ENCODE measurements at places on chromosomes 7 and 10.

DNA sequence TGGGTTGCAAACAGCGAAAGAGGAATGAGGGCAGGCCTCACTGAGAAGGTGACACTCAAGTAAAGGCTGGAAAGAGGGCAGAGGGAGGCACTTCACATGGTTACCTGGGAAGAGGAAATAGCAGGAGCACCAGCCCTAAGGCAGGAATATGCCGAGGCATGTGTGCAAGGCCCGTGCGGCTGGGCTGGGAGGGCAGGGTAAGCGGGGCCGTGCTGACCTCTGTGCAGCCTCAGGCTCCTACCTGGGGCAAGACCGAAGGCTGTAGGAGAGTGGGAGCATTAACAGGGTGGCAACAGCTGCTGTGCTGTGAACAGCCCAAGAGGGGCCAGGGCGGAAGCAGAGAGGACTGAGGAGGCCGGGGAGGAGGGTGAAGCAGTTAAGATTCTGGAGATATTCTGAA, 24.0 kb upstream of the SH3PXD2A start:
- no peak for DNase-seq

DNA sequence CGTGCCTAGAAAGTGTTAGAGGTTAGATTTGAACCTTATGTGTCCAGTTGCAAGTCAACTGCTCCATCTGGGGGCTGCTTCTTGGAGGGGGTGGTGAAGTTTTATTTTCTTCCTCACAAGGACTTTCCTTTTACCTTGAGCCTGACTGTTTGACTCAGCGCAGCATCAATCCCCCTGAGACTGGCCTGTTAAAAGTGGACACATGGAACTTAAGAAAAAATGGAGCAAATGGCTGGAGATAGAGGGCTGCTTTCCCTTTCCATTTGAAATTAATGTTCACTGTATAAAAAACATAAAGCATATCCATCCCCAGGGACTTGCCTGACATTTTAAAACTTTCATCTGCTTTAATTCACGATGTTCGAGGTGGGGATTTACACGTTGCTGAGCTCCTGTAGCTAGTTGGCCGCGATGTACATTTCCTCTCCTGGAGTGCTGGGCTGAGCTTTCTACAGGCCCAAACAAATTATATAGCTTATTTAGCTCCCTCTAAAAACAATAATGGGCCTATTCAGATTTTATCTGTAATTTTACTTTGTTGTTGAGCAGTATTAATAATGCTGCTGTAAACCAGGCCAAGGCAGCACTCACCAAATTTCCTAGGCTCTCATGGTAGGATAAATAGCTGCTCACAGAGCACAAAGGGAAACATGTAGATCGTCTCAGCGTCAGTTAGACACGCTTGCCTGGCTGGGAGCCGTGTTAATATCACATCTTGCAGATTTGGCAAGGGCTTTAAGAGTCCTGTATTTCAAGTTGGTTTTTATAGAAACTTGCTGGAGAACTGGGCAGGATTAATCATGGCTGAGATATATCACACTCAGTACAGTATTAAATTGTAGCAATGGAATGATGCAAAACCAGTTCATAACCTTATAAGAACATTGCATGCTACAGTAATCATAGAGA, 251.5 kb downstream of the LRMDA start:
- peak; percentile 59 for DNase-seq

- no peak for DNase-seq
These were observed 157.7 kb downstream of the PRKAG2 start for GRCh38 chr7:151719031-151719896.

GRCh38 chr10:127193125-127193524, 3.3 kb downstream of the INSYN2A start:
- DNase-seq: no peak

DNA sequence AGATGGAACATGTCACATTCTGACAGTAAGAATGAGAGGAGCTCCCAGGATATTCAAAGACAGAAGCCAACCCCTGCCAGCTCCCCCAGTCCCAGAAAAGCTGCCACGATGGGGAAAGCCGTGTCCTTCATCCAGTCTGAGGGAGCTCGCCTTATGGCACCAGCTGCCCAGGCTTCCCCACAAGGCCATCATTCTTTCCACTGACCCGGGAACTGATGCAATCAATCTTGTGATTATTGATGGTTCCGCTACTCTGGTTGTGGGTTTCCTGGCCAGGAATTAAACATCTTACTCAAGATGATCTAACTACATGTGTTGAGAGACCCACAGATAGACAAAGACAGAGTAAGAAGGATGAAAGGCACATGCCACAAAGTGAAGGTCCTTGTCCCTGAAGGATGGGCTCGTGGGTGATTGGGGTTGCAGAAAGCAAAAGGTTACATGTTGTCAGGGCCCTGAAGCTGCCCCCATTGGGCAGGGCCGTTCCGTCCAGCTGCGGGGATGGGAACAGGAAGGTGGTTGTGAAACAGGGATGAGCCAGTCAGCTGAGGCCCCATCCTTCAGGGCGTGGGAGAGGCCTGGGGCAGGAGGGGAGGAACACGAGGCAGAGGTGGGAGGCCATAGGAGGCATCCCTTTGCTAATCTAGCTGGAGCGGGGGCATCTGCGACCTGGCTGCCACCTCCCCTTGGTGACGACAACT, 127.6 kb downstream of the OAT start:
- no peak for DNase-seq

DNA sequence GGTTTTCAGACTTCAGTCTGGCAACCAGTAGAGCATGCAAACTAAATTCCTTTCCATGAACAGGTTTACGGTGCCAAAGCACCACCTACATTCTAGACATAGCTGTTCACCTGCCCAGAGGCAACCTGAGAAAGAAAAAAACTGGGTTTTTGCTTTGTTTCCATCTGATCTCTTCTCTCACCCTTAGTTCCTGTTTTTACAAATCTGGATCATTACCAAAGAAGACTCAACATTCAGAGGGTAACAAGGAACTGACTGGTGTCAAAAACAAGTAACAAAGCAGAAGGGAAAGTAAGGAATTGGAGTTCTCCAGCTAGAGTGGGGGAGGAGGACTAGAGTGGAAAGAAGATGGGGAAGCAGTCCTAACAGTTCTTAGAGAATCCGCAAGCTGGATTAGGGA, 36.4 kb downstream of the CPVL start:
- DNase-seq: no peak

DNA sequence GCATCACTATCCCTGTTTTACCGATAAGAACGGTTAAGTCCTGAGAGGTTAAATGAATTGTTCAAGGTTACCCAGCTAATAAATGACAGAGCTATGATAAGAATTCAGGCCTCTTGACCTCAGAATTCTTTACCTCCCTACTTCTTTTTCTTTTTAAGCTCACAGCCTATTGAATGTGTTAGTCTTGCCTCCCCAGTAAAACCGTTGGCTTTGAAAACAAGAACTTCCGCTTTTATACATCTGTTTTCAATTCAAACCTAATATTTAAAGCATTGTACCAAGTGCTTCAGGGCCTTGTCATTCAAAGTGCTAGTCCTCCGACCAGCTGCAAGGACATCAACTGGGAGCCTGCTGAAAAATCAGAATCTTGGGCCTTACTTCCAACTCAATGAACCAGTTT, 15.6 kb downstream of the SEC31B start:
- no peak for DNase-seq

GRCh38 chr10:93542358-93542791, 24.1 kb upstream of the FFAR4 start:
- DNase-seq: no peak

GRCh38 chr7:117479225-117480054, at the start of gene CFTR:
Gene CFTR (plus strand): TSS chr7:117480025. CDS start chr7:117480095, 70 bp downstream.
- peak; percentile 66 for DNase-seq

DNA sequence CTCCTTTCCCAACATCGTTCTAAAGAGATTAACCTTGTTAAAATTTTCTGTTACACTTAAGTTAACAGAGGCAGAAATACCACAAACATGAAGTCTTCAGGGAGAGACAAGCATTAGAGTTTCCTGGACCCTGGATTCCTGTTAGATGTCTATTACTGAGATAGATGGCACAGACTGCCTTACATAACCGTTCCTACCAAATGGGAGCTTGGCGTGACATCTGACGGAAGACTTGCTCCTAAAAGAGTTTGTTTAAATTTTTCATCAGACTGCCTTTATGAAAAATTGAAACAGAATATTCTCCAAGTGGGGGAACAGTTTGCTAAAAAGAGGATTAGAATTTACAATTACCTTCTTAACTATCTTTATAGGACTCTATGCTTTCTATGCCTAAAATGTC, 22.7 kb downstream of the ANK3 start:
- no peak for DNase-seq

GRCh38 chr7:12481722-12482121, 78.1 kb upstream of the VWDE start:
- DNase-seq: no peak

GRCh38 chr7:49014870-49015269, 90.5 kb downstream of the CDC14C start:
- DNase-seq: no peak

DNA sequence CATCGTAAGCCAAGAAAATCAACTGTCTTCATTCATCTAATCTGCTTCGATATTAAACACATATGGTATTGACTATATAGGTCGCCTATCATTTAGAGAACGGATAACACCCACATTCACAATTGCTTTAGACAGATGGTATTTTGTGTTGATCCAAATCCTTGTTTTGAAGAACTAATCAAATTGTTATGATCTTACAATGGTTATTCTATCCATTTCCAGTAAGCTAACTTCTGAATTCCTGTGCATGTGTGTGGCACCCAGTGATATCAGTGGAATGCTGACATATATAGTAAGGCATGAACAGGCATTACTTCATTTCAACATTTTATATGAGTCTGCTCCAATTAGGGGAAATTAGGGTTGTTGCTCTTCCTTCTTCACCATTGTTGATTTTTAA, 98.8 kb downstream of the SEMA3E start:
- no peak for DNase-seq

GRCh38 chr7:30285536-30286284, 1.3 kb downstream of the ZNRF2 start:
- peak; percentile 20 for DNase-seq

DNA sequence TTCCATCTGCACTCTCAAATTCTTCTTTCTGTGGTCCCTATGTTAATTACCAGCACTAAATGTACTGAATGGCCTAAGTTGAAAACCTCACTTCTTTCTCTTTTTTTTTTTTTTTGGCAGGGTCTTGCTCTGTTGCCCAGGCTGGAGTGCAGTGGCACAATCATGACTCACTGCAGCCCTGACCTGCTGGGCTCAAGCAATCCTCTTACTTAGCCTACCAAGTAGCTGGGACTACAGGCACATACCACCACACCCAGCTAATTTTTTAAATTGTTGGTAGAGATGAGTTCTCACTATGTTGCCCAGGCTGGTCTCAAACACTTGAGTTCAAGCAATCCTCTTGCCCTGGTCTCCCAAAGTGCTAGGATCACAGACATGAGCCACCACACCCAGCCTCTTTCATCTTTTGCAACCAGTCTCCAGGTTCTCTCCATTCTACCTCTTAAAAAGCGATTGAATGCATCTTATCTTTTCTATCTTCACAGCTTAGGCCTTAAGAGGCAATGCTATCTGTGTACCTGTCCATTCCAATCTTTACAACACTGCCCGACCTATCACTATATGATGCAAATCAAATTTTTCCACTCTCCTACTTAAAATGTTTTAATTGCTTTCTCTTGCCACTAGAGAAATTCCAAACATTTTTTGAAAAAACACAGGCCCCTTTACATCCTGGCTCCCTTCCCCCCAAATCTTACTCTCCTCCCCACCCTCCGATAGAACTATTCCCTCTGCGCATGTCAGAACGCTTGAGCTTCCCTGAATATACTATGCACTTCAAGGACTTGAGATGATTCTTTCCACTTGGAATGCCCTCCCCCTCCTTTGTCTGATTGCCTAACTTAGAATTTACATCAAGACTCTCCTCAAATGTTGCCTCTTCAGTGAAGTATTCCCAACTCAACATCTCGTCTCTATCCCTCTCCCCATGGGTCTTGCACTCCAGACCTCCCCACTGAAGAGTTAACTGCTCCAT, 6.0 kb downstream of the ICA1 start:
- no peak for DNase-seq

DNA sequence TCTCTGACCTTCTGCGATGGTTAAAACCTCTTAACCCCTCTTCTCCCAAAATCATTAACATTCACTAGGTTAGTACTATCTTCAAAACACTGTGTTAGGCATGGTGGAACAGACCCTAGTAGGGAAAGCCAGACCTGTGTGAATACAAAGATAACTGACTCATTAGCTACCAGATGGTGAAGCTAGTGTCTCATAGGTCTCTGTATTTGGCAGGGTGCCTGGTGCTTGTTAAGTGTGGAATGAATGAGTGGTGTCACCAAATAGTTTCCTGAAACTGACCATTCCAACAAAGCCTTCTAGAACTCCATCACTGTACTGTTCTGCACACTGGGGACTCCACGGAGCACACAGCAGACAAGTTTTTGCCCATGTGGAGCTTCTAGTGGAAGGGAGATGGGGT, 27.7 kb upstream of the TM9SF3 start:
- DNase-seq: no peak

GRCh38 chr7:91892821-91893340, 12.4 kb upstream of the MTERF1 start:
- DNase-seq: no peak

GRCh38 chr10:121113385-121113696, 262.2 kb downstream of the WDR11 start:
- no peak for DNase-seq

DNA sequence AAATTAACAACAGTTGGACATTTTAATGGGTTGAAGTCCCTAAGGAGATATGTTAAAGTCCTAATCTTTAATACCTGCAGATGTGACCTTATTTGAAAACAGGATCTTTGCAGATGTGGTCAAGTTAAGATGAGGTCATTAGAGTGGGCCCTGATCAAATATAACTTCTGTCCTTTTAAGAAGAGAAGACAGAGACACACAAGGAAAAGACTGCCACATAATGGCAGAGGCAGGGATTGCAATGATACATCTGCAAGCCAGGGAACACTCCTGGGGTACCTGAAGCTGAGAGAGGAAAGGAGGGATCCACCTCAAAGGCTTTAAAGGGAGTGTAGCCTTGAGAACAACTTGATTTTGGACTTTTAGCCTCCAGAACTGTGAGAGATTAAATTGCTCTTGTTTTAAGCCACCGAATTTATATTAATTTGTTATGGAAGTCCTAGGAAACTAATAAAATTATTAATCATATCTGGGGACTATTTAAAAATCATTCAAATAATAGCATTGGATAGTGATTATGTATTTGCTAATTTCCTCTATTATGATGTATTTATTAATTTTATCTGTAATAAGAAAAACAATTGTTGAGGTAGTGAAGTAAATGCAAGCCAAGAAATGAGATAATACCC, 700.0 kb upstream of the PCDH15 start:
- no peak for DNase-seq

DNA sequence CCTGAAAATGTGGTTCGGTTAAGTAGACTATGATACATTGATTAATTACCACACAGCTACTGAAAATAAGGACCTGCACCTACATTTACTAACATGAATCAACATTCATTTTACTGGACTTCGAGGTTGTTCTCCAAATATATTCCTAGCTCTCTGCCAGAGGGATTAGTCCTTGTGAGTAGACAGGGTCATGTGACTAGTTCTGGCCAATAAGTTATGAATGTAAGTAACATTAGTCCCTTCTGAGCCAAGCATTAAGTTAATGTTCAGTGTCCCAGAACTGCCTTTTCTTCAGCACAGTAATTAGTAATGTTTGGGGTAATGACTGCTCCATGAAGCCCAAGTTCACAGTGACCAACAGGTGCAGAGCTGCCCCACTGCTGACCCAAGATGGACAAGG, 9.2 kb downstream of the ITIH5 start:
- no peak for DNase-seq

- no peak for DNase-seq
These were observed 23.0 kb upstream of the AFAP1L2 start for GRCh38 chr10:114427124-114427852.

- no peak for DNase-seq
These were observed 31.3 kb downstream of the PLXNA4 start for GRCh38 chr7:132544999-132545398.

All from prostate gland (tissue), 2 donors.